ENCODE measurements at places on chromosomes 11 and 22.

DNA sequence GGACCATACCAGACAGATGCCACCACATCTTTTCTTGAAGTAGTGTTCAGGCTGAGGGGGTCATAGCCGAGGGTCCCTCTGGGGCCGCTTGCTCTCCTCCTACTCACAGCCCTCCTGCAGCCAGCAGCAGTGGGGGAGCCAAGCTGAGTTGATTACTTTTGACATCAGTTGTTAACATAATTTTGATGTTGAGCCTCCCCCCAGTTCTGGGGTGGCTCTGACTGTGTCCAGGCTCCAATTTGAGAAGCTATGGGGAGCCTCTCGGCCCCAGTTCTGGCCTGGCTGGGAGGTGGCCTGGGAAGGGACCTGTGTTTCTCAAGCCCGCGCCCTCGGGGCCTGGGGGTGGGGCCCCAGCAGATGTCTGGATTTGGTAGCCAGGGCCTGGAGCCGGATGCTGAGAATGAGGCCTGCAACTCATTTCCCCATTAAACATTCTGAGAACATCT is 47.9 kb downstream of the KCNQ1OT1 start:
- no peak for DNase-seq

DNA sequence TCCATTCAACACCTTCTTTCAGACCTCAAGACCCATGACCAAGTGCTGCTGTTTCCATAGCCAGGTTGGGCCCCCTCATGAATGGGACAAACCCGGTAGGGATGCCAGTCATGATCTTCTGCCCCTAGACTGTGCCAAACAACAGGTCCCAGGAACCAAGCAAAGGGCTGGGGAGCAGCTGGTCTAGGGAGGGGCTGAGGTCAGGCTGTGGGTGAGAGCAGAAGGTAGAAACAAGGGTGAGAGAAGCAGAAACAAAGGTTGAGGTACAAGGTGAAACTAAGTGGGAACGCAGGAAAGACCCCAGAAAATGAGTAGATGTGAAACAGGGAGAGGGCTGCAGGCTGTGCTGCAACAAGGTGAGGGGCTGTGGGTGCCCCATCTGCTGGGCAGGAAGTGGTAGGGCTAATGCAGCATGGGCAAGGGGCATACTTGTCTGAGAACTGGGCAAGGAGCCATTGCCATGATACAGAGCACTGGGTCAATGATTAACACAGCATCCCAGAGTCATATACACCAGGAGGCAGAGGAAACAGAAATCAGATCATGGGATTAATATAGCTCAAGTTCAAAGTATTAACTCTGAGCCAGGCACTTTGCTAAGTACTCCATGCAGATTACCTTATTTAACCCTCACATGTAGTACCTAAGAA is 45.9 kb downstream of the SLC1A2 start:
- peak; percentile 62 for DNase-seq

- no peak for DNase-seq
Measured at GRCh38 chr11:86623041-86623621, 49.3 kb downstream of the ME3 start.

- DNase-seq, result peak; percentile 95
Measured at GRCh38 chr11:102268083-102268984, 49.0 kb upstream of the BIRC3 start.

DNA sequence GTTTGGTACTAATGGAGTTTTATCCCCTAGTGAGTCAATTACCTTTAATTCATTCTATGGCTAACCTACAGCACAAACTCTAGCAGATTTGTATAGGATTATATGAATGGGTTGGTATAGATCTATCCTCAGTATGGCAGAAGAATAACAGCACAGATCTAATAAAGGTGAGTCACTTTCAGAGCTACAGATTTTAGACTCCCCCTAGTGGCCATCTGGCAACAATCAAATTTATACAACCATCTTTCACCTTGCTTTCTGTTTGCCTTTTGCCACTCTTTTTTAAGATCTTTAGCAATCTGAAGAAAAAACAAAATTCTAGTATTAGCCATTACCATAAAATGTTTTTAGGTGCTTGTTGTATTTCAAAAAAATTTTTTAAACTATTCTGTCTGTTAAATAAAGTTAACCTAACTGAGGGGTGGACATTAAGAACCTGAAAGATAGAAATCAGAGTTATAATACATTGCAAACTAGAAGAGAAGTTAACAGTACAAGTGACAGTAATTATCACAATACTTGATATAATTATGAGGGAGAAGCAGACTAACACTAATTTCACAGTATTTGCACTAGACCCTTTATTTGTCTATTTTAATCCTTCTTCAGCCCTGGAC is 25.8 kb downstream of the DDIAS start:
- DNase-seq, result peak; percentile 25

DNA sequence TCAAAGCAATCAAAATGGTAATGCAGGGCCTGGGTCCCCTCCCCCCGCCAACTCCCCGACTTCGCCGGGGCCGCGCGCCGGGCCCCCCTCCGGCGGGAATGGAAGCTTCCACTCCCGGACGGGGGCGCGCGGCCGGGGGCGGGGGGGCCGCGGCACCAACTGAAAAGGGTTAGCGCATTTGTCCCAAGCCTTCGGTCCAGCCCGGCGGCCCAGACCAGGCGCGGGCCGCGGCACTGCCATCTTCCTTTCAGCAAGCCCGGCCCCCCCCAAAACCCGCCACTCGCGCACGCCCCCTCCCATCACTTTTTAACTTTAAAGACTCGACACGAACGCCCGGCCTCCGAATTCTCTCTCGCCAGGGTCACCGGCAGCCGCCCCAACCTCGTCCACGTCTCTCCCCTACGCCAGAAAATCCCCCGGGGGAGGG is 2.8 kb downstream of the PHF21B start:
- DNase-seq, result no peak

- DNase-seq, result no peak
Measured at GRCh38 chr11:79152511-79152910, 288.3 kb downstream of the TENM4 start.

GRCh38 chr11:44191322-44192016 is 96.0 kb downstream of the EXT2 start:
- DNase-seq, result no peak

DNA sequence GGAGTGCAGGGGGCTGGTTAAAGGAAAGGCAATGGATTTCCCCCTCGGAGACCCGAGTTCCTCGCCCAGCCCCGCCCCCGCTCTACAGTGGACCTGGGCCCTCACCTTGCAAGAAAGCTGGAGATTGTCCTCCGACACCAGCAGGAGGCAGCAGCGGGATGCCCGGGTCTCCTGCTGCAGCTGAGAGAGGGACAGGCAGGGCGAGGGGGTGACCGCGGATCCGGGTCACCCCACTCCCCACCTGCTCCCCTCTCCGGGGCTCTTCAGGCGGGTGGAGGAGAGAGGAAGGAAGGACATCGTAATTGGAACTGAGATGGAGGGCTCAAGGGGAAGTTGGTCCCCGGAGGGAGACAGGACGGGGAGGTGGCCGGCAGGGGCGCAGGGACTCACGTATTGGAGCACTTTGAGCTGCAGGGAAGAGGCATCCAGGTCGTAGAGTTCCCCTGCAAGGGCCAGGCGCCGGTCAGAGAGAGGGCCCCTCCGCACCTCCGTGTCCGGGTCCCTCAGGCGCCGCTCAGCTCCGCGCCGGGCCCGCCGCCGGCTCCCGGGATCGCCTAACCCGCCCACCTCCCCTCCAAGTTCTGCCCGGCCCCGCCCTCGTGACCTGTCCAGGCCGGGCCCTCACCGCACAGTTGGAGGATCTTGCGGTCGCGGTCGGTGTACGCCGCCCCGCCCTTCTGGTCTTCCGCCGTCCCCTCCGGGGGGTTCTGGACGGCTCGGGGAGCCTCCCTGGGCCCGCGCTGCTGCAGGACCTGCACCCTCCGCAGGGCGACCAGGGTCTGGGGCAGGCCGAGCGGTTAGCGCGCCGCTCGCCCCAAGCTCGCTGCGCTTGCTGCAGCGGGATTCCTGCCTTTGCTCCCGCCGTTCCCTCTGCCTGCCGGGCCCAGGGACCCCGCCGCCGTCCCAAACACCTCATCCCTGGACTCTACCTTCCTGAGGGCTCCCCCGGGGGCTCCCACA is 84.1 kb downstream of the PDE2A start:
- peak; percentile 66 for DNase-seq

- no peak for DNase-seq
Measured at GRCh38 chr11:65719871-65720210, 757 bp downstream of the RNASEH2C start.

Data from body of pancreas (tissue), 4 donors.